Fibroblast of skin of left biceps (primary cell): ENCODE measurements at places on chromosomes 4 and X.

DNA sequence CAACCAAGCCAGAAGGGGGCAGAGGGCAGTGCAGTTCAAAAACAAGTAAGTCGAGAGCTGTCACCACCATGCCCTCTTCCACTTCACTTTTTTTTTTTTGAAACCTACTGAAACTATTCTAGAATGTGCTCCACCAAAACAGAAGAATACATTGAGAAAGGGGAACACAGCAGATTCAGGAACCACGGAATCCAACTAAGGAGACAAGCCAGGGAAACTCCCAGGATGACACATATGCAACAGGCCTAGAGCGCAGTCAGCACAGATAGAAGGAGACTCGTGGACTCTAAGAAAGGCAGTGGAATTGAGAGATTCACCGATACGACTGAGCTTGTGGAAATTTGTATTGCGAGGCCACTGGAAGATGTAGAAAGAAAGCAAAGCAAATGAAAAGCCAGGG, 66.1 kb downstream of the PHKA2 start:
- DNase-seq: no peak

GRCh38 chr4:58451707-58452106, 1341.5 kb upstream of the IGFBP7 start:
- DNase-seq: no peak

- no peak for DNase-seq
Measured at GRCh38 chr4:2721586-2721985, 34.5 kb downstream of the TNIP2 start.

DNA sequence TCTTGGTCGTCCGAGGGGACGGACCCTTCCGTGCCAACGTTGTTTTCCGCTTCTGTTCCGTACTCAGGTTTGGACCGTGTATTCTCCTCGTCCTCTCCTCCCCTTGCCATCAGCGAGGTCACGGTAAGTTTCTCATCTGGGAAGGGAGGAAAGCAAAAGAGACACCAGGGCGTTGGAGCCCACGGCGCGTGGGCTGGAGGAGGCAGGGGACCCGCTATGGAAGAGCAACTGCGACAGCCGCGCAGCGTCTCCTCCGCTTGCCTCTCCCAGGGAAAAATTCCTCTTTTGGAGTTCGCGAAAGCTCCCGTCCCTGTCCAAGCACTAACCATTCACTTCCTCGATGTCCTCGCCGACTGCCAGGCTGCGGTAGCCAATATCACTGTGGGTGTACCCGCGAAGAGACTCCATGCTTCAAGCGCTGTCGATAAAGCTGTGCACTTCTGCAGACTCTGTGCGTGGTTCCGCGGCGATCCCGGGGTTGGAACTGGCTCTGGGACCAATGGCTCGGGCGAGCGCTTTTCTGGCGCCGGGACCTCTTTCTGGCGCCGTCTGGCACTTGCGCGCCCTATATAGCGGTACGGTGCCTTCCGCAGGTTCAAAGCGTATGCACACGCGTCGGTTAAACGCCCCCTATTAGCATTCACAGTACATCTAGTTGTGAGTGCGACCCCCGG, at the start of gene ESX1:
Gene ESX1, minus strand, starts transcription at position 492 of the 674 bp plus-strand sequence. Its CDS starts 84 bp downstream, at position 408.
- no peak for DNase-seq

GRCh38 chr4:67787311-67787710, 33.1 kb upstream of the GNRHR start:
- DNase-seq: no peak

GRCh38 chr4:71288875-71289274, 49.9 kb upstream of the SLC4A4 start:
- no peak for DNase-seq

DNA sequence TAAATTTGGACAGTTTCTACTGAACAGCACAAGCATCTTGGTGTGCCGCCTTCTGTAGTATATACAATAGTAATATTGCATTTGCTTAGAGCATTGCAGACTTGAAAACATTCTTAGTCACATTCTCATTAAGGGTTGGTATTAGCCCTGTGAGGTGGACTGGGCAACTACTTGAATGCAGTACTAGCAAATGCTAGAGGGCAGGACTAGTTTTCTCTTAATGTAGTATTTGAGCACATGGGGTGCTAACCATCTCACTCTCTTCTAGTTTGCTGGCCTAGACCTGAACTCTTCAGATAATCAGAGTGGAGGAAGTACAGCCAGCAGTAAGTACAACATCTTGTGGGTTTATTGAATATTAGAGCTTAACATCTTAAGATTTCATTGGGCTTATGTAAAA, 3.2 kb downstream of the DDX3X start:
- no peak for DNase-seq

- no peak for DNase-seq
Measured at GRCh38 chr4:7415927-7416686, 18.6 kb downstream of the PSAPL1 start.

DNA sequence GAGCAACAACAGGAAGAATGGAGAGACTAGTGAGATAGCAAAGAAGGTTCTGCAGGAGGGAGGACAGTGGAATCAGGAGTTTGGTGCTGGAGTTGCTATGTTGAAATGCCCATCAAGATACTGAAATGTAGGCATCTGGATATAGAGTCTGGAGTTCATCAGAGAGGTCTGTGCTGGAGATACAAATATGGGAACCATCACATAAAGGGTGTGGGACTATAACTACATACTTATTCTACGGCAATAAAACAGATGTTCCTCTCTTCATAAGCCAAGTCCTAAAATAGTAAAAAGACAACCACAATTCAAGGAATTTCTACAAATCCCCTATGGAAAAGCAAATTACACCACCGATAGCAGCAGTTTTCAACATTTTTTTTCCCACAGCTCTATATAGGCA, 1.6 kb downstream of the MED14 start:
- no peak for DNase-seq

GRCh38 chr4:628821-629635, 3.7 kb downstream of the PDE6B start:
- DNase-seq: no peak

- DNase-seq: no peak
Measured at GRCh38 chr4:68257719-68258118, 12.2 kb upstream of the TMPRSS11B start.

DNA sequence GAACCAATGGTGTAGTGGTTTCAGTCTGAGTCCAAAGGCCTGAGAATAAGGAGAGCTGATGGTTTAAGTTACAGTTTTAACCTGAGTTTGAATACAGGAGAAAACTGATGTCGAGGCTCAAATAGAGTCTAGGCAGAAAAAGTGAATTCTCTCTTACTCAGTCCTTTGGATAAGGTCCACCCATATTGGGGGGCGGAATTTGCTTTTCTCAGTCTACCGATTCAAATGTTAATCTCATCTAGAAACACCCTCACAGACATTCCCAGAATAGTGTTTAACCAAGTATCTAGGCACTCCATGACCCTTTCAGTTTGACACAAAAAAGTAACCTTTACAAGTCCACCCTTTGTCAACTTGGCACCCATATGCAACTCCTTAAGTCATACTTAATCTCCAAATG, 216.0 kb downstream of the GRID2 start:
- no peak for DNase-seq

GRCh38 chr4:160836431-160836830, 1327.4 kb downstream of the FSTL5 start:
- no peak for DNase-seq

- DNase-seq: peak; percentile 76
Measured at GRCh38 chrX:47190445-47191269, 3.0 kb upstream of the UBA1 start.

DNA sequence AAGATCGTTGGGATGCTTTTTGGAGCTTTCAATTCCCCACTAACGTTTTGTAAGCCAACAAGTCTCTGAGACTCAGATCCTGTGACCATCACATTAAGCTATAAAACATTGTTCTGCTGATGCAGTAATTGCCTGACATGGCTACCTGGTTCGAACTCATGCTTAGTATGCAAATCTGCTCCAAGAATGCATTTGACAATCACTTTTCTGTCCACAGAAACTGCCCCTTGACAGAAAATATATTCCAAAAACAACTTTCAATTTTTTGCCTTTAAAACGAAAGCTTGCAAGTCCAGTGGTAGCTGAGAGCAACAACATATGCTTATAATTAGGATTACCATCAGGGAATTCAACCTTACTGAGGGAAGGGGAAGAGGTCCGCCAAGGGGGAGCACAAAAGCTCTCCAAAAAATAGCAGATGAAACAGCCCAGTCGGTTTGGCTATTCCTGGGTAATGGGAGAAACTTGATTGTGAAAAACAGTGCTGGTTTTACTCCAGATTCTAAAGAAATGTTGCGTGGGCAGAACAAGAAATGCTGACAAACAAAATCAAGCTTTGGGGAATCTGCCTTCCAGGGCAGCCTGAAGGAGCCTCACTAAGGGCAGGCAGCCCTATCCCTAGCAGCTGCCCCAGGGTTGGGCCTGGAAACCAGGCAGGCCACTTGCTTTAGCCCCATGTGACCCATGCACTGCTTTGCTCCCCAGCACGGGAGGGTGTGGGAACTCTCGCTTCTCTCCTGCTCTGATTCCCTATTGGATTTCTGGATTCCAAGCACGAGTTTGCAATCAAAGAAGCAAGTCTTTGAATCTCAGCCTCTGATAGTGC, 160.7 kb upstream of the LDB2 start:
- peak; percentile 74 for DNase-seq

- no peak for DNase-seq
Measured at GRCh38 chr4:80012291-80012690, 60.7 kb downstream of the ANTXR2 start.

GRCh38 chrX:54808109-54808604, 612 bp downstream of the MAGED2 start:
- no peak for DNase-seq

- no peak for DNase-seq
Measured at GRCh38 chr4:82780752-82781231, 17.8 kb downstream of the SCD5 start.

DNA sequence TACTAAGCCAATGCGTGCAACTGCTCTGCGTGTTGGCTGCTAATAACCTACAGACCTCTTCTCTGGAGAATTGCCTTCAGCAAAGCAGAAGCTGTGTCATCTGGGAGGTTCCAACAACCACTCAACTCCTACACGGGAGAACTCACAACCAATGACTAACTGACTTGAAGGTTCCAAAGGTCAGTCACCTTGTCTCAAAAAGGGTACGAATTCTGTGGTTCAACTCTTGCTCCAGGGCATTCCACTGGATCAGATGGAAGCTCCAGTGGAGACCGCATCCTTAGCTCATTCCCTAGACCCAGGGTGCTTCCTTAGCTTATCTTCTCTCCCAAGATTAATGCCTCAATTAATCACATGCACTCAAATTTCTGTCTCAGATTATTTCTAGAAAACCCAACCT, 222.7 kb downstream of the CHIC2 start:
- DNase-seq: no peak

GRCh38 chrX:23811656-23812055, 28.7 kb downstream of the SAT1 start:
- no peak for DNase-seq

DNA sequence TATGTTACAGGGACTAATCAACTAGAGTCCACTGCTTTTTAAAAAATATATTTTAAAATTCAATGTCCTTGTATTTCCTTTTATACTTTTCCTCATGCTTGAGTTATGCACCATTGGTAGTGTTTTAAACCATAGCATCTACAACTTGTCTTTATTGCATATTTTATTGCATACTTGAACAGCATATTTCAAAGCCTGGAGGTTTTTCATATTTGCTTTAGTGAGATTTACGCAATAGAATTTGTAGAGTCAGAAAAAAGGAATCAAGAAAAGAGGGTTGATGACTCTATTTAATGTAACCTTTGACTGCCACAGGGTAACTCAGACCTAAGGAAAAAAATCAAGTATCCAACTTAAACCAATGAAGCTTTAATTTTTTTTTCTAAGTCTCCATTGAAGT, 1165.7 kb upstream of the IGFBP7 start:
- no peak for DNase-seq

- no peak for DNase-seq
Measured at GRCh38 chr4:81257816-81258215, 42.8 kb upstream of the PRKG2 start.

DNA sequence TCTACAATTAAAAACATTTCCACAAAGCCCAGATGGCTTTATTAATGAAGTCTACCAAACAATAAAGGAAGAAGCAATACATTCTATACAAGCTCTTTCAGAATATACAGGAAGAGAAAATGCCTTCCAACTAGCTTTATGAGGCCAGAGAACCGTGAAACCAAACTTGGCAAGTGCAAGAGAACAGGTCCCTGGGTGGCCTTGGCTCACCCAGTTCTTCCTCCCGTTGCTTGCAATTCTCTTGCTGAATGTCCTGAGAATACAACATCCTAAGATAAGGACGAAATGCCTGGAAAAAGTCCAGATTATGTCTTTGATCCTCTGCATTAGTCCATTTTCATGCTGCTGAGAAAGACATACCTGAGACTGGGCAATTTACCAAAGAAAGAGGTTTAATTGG, 204.9 kb downstream of the MAD2L1 start:
- no peak for DNase-seq

GRCh38 chrX:155148724-155149537, 67.3 kb upstream of the VBP1 start:
- no peak for DNase-seq

- DNase-seq: peak; percentile 62
Measured at GRCh38 chr4:20026456-20026855, 225.2 kb upstream of the SLIT2 start.

DNA sequence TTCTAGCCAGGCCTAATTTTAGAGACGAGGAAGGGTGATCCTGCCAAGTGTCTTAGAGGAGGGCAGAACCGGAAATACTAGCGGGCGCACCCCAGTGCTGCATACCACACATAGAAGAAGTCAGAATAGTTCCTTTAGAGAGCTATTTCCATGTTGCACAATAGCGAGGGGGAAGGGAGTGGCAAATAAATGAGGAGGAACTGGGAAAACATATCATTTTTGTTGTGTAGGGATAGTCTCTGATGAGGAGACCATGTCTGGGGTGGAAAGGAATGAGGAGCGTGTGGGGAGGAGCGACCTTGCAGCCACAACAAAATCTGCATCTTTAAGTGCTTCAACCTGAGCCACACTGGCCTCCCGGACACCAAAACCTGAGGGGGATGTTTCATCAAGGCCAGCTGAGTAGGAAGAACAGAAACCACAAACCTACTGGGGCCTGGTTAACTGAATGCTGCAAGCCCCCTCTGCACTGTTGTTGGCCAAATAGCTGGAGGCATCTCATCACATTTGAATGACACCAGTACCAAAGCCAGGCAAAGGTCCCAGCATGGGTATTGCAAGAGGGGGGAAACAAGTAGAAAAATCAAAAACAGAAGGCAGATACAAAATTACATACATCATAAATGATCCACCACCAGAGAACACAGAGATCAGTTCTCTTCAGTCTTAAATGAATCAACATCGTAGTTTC, 26.7 kb upstream of the C1QTNF7 start:
- DNase-seq: peak; percentile 76

- DNase-seq: no peak
Measured at GRCh38 chrX:136779346-136779781, 1.4 kb downstream of the ARHGEF6 start.

GRCh38 chr4:39495446-39496213, 31.6 kb downstream of the UGDH start:
- no peak for DNase-seq

GRCh38 chr4:8772499-8773123, 99.0 kb downstream of the HMX1 start:
- no peak for DNase-seq

- DNase-seq: peak; percentile 19
Measured at GRCh38 chrX:29496636-29497180, 718.7 kb upstream of the MAGEB2 start.

GRCh38 chrX:119661486-119661885, 31.5 kb downstream of the SEPTIN6 start:
- no peak for DNase-seq
